ENCODE measurements at places on chromosomes 2 and 18.
A peak's percentile ranks its signal among the peaks of the same experiment; 100 is the strongest.

DNA sequence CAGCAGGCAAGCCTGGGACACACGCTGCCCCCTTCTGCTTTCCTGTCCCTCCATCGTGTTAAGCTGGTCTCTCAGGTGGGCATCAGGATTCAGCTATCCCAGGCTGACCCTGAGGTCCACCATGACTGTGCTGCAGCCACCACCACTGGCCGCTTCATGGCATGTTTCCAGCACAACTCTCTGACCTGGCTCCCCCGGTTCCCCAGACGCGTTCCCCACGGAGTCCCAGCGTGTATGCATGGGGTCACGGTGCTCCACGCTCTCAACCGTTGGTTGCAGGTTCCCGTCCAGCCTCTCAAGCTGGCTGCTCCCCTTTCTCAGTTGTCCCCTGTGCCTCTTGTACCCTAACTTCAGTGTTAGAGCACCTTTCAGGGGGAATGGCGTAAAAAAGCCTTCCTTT, 20.3 kb downstream of the HPCAL1 start:
- no peak for DNase-seq

GRCh38 chr2:14747447-14747846, 114.9 kb downstream of the LRATD1 start:
- DNase-seq, result no peak

DNA sequence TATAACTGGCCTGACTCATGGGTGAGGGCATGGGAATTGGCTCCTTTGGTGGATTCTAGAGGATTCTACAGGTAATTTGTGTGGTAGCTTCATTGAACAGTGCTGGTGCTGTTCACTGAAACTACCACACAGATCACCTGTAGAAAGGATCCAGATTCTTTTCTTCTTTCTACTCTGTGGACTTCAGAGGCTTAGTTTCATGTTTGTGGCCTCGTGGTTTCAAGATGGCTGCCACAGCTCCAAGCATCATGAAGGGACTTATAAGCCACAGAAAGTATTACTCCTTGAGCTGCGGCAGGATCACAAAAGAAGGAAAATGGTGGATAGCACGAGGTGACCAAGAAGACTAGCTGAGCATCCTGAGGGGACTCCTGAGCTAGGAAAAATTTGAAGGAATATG, 88.9 kb downstream of the ADCYAP1 start:
- no peak for DNase-seq

GRCh38 chr2:225010804-225011203, 31.5 kb downstream of the DOCK10 start:
- DNase-seq, result peak; percentile 67

GRCh38 chr2:1602278-1603010, 141.9 kb downstream of the PXDN start:
- no peak for DNase-seq

- no peak for DNase-seq
These were observed 208.6 kb downstream of the MYO1B start for GRCh38 chr2:191453761-191454160.

DNA sequence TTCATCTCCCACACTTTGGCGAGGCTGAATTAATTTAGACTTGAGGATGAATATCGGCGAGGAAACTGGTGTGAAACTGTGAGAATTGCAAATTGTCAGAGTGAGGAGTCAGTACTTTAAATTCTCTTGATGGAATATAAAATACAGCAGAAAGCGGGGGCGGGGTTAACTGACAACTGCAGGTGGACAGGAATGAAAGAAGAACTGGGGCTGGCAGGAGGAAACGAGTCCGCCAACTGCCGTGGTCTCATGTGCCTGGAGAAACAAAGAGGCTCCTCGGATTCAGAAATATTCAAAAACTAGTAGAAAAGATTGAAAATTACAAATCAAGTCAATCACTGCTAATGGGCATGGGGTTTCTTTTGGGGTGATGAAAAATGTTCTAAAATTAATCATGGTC, 44.3 kb downstream of the MOGAT1 start:
- no peak for DNase-seq
